ENCODE measurements at places on chromosomes 4 and X.

DNA sequence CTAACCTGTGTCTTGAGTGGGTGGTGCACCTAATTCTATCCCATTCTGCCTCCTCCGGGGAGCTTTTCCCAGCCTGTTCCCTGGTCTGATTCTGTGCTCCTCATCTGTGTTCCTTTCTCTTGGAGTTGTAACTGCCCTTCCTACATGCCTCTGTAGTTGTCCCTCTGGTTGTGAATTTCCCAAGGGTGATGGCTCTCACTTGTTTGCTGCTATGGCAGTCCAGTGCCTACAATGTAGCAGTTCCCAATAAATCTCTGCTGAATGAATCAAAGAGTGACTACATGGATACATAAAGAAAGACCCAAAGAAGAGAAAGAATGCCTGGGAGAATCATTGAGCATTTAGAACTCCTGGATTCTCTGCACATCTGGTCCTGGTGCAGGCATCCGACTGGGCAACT, 141.6 kb downstream of the HS3ST1 start:
- no peak for DNase-seq

- no peak for DNase-seq
Measured at GRCh38 chrX:50704360-50704759, 109.6 kb downstream of the SHROOM4 start.

DNA sequence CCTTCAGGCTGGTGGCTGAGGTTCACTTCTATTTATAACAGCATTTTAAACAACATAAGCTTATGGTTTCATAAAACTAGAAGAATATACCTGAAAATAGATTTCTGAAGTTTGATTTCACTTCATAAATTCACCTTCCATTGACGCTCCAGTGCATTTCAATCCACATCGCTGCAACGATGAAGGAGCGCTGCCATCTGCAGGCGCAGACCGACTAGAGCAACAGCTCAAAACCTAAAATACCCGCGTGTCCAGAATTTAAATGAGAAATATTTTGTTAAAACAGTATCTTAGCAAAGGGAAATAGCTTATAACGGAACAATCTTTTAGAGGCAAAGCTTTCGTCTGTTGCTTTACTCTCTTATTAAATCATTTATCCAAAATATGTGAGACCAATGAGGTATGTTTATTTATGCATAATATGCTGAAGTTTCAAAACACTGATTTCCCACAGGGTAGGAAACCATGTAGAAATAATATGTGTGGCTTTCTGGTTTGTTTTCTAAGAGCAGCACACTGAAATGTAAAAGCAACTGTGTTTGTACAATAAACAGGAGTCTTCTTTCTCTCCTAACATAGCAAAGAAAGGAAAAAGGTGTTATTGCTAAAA, 816.4 kb upstream of the FRG1 start:
- DNase-seq: no peak

- no peak for DNase-seq
Measured at GRCh38 chrX:115449742-115450141, 111.2 kb upstream of the PLS3 start.

GRCh38 chr4:626201-627091, 1.1 kb downstream of the PDE6B start:
- no peak for DNase-seq

DNA sequence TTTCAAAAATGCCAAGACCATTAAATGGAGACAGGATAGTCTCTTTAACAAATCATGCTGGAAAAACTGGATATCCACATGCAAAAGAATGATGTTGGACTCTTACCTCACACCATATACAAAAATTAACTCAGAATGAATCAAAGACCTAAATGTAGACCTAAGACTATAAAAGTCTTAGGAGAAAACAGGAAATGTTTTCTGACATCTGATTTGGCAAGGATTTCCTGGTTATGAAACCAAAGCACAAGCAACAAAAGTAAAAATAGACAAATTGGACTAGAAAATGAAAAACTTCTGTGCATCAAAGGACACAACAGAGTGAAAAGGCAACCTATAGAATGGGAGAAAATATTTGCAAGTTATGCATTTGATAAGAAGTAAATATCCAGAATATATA, 37.6 kb downstream of the ARFIP1 start:
- no peak for DNase-seq

DNA sequence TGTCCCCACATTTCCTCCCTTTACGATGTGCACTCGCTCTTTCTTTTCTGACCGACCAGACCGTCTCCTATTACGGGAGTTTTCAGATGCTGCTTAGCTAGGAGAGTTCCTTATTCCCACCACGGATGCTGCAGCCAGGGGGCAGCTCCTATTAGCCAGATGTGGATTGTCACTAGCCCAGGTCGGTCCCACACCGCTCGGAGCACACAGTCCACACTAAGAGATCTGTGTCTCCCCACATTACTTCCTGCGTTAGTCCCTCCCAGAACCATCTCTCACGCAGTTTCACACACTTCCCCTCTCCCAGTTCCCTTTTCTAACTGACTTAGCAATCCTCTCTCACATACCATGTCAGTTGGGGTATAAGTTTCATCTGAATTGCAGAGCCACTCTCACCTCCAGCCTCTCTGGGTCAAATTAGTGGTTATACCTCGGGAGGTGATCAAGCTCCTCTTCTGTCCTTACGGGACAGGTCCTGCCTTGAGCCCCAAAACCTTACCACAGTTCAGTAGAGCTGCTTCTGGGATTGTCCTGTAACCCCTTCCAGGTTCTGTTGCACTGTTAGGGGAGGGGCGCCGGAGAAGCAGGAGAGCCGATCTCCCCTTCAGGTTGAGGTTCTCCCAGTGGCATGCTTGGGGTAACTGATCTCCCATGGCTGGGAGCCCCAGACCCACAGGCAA, 28.2 kb downstream of the SULT1E1 start:
- no peak for DNase-seq

DNA sequence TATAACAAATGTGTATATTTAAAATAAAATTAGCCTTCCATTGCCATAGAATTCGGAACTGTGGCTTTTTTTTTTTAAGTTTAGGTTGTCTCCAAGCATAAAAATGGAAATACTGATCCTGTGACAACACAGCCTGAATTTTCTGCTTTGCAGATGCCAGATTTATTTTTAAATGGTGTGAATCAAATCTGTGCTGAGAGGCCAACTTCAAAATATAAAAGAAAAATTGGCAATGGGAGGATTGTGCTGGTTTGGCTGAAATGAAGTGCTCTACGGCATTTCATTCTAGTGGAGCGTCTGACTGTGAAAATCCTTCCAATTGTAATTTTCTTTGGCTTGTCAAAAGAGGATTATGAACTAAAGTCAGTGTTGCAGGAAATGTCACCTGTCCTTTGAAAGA, 580.3 kb upstream of the ZFP42 start:
- no peak for DNase-seq

- no peak for DNase-seq
Measured at GRCh38 chr4:87524456-87524855, 4.7 kb downstream of the SPARCL1 start.

- DNase-seq: no peak
Measured at GRCh38 chr4:40206426-40206825, 9.6 kb downstream of the RHOH start.

GRCh38 chr4:37528166-37528885, 157.8 kb downstream of the RELL1 start:
- no peak for DNase-seq

DNA sequence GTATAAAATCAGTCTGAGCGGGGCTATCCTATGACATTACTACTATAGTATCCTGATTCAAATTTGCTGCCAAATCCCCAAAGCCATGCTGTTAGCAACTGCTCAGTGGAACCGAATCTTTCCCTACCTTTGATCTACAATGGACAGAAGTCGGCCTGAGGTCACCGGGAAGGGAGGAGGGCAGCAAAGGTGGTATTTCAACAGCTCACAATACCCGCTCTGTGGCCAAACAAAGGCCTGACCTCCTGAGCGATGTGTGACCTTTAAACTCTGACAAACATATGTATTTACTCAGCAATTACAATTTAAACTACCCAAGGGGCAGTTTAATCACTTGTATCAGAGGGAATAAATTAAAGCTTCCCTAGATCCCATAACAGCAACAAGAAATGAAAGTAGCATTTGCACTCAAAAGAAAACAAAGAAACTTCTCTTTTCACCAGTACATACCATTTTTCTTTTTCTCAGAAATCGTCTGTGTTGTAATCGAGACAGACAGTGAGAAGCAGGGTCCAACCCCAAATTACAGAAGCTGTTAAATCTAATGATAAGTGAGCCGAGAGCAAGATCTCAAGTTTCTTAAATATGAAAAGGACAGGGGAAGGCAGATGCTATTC, 11.6 kb upstream of the TMEM128 start:
- no peak for DNase-seq

DNA sequence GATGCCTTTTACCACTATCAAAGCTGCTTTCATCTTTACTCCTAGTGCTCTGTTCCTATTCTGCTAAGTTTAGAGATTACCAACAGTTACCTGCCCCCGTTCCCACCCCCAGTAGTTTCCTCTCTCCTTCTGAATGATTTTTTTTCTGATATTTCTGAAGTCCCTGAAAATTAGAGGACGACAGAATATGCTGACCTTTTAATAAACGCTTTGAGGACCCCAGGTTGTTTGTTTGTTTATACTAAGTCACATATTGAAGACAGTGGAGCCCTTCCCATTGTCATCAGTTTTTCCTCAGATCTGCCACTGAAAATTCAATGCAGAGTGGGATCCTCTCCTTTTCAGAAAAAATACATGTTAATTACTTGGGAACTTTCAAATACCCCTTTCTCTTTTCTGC, 1039.3 kb upstream of the AGA start:
- no peak for DNase-seq

DNA sequence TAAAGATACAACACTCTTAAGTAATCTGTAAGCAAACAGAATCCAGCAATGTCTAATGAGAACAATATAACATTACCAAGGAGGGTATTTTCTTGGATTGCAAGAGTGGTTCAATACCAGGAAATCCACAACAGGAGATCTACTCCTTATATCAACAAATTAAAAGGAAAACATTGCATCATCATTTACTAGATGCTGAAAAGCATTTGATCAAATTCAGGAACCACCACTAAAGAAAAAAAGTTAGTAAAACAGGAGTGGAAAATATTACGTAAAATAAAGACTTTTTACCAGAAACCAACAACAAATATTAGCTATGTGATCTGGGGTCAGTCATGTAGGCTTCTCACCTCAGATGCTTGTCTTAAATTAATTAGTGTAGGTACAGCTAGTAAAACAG, 66.8 kb upstream of the MAB21L2 start:
- no peak for DNase-seq

GRCh38 chrX:132470831-132471230, 18.0 kb downstream of the MBNL3 start:
- no peak for DNase-seq

- no peak for DNase-seq
Measured at GRCh38 chrX:19814240-19814639, 73.2 kb downstream of the SH3KBP1 start.

- no peak for DNase-seq
Measured at GRCh38 chrX:55161581-55161980, 58.6 kb upstream of the PAGE5 start.

DNA sequence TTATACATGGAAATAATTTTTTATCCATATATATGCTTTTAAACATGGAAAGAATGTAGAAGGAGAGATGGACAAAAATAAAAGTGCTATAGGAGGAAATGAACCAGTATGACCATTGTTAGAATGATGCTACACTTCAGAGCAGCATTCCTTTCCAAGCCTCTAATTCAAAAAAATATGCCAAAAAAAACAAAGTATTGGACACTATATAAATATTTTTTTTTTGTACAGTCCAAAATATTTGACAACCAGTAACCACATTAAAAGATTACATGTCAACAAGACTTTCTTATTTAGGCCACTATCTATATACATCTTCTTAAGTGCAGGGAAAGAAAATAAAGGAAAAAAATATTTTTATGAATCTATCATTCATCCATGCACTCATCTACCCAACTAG, 198.6 kb downstream of the LRBA start:
- DNase-seq: no peak

DNA sequence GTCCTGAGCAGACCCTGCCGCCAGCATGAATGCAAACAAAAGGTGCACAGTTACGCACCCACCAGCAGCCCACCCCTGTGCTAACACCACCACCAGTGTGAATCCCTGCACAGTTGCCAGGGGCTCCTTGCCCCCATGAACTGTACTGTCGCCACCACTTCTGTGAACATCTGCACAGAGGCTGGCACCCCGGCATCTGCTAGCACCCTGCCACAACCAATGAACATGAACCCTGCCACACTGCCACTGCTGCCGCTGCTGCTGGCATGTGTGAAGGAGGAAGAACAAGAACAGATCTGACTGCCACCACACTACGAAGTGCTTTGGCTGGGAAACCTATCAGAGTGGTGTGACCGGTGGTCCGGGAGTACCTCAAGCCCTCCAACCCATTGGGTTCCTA, 261.3 kb downstream of the PARM1 start:
- DNase-seq: no peak

DNA sequence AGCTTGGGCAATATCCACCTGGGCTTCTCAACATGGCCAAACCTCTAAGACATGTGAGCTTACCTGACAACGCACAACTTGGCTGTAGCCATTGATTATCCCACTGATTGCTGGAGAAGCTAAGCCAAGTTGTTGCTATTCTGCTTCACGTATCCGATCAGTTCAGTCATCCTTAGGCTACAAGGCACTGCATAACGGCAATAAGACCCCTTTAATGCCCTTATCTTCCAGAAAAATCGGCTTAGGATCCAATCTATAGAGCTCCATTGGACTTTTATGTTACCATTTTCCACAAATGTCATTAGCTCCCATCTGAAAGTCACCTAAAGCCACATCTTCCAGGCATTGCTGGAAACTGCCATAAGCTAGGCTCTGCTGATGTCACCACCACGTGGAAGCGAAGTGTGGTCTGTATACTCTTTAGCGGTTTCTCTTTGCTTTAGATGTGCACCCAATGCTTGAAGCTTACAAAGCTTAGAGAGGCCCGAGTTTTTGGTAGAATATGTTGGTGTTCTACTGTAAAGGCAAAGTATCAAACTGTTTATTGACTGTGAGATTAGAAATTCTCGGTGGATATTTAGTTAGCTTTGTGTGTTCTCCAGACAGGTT, 163.1 kb downstream of the CPE start:
- DNase-seq: no peak

GRCh38 chrX:2406891-2407518, 93.8 kb downstream of the DHRSX start:
- no peak for DNase-seq

DNA sequence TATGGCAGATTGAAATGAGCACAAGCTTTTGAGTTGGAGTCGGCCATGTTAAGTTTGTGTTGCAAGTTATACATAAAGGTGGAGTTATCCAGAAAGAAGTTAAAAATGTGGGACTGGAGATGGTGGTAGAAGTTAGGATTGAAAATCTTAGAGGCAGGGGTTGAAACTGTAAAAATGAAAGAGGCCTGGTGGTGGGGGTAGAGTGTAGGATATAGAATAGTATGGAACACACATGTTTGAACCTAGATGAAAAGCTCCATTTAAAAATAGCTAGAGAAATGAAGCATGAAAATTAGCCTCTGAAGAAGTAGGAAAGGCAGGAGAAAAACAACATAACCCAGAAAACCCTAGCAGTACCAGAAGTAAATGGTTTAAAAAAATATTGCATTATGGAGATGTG, 131.8 kb upstream of the ENPEP start:
- no peak for DNase-seq

- no peak for DNase-seq
Measured at GRCh38 chr4:77920371-77920770, 57.7 kb downstream of the MRPL1 start.

- no peak for DNase-seq
Measured at GRCh38 chr4:61044837-61045236, 155.3 kb upstream of the ADGRL3 start.

GRCh38 chrX:1027133-1027532, 185.3 kb downstream of the CRLF2 start:
- DNase-seq: no peak
